ENCODE measurements at places on chromosomes 7 and 10. TPM values are rescaled to one million over a fixed set of nuclear protein-coding genes. Genes with fewer than 3 reads are reported as not detected.

GRCh38 chr10:62092301-62093030 lies 176.2 kb downstream of the RTKN2 start:
- H3K4me1 ChIP-seq = no peaks in the 10 kb centered on the region
- no peaks in the 10 kb centered on the region for H3K27me3 ChIP-seq
- peaks cover 60% of the 10 kb centered on the region for H3K36me3 ChIP-seq
- no peak overlapping the region for H3K27ac ChIP-seq
- no peak overlapping the region for H3K4me3 ChIP-seq
- DNase-seq = no peak

GRCh38 chr10:52440612-52441285 lies 126.7 kb downstream of the DKK1 start:
- no peak for DNase-seq
- no peak overlapping the region for H3K4me3 ChIP-seq
- no peak overlapping the region for H3K27ac ChIP-seq
- no peaks in the 10 kb centered on the region for H3K4me1 ChIP-seq
- H3K27me3 ChIP-seq = no peaks in the 10 kb centered on the region
- no peaks in the 10 kb centered on the region for H3K36me3 ChIP-seq

GRCh38 chr10:66292456-66292855 lies 633.4 kb upstream of the LRRTM3 start:
- H3K4me3 ChIP-seq = no peak overlapping the region
- H3K4me1 ChIP-seq = no peaks in the 10 kb centered on the region
- H3K27me3 ChIP-seq = no peaks in the 10 kb centered on the region

DNA sequence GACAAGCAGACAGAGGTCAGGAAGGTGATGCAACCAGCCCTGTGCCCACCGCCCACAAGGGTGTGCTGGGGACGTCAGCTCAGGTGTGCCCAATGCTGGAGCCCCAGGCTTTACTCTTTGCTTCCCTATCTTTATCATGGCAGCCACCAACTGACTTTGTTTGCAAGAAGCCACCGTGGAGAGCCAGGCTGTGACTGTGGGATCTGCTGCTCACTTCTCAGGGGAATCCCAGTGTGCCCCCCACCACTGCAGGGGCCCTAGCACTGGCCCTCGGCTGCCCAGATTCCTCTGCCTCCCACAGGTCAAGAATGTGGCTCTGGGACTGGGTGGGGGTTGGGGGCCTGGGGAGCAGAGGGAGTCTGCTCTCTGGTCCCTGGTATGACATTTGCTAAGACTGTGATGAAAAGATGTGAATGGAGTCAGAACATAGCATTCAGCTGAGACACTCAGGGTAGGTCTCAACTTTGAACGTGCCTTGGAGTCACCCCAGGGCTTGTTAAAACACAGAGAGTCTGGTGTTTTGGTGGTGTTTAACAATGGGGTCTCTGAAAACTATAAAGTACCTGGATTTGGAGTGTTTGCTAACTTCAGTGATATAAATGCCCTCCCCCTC lies 47.3 kb downstream of the ARHGAP22 start:
- no peaks in the 10 kb centered on the region for H3K36me3 ChIP-seq
- H3K4me3 ChIP-seq = no peak overlapping the region
- H3K4me1 ChIP-seq = no peaks in the 10 kb centered on the region
- no peaks in the 10 kb centered on the region for H3K27me3 ChIP-seq
- H3K27ac ChIP-seq = no peak overlapping the region

Gene NEUROG3
- total RNA-seq = not detected

Gene SCART1
- total RNA-seq = 5.2 TPM

Gene CTAGE4
- 0.95 TPM for total RNA-seq

Gene HABP2
- not detected for total RNA-seq

Gene DTX2
- total RNA-seq = 18.2 TPM

Gene ABLIM1
- 224 TPM for total RNA-seq

Gene OAT
- 48.5 TPM for total RNA-seq

All from CD4-positive, alpha-beta T cell (primary cell).